Fibroblast of skin of scalp (primary cell): ENCODE measurements at places on chromosomes 7 and 10.
A peak's percentile ranks its signal among the peaks of the same experiment; 100 is the strongest.

- DNase-seq = no peak
Observed at GRCh38 chr7:40697653-40698052, 562.8 kb downstream of the SUGCT start.

GRCh38 chr7:102094316-102094650 lies 192.4 kb upstream of the SH2B2 start:
- DNase-seq = peak; percentile 81

GRCh38 chr10:28853195-28853594 lies 175.9 kb downstream of the BAMBI start:
- DNase-seq = peak; percentile 67

DNA sequence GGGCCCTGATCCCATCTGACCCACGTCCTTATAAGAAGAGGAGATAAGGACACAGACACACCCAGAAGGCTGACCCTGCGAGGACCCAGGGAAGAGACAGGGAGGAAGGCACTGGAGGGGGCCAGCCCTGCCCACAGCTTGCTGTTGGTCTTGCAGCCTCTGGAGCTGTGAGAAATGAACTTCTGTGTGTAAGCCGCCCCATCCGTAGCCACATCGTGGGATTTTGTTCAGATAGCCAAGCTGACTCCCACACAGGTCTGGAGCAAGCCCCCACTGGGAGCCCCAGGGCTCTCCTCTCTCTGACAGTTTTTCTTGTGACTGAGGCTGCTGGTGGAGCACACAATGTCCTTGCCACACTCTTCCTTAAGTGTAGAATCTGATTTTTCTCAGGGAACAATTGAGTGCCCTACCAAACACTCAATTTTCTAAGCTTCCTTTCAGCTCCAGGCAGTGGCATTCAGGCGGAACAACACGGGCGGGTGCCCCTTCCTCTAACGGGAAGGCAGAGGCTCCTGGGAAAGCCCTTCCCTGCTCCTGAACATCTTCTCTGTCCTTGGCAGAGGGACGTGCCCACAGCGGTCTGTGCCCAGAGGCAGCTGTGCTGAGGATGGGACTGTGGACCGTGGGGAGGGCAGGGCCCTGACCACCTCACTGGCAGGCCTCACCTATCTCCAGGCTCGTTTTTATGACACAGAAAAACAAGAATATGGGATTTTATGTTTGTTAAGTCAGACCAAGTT lies 160.6 kb upstream of the SHH start:
- no peak for DNase-seq

GRCh38 chr7:47197486-47197885 lies 384.4 kb downstream of the TNS3 start:
- DNase-seq = no peak
